ENCODE measurements at places on chromosomes 13 and 19.

DNA sequence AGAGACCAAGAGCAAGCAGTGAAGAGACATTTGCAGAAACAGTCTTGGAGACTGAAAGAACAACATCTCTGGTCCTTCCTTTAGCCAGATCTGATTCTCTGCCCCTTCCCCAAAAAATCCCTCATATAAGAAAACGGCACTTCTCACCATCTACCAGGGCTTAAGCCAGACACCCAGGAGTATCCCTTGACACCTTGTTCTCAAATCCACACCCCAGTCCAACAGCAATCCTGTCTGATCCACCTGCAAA lies 1.7 kb upstream of the PLEKHG2 start:
- DNase-seq, result no peak

GRCh38 chr13:60118696-60119400 lies 44.9 kb downstream of the DIAPH3 start:
- no peak for DNase-seq

DNA sequence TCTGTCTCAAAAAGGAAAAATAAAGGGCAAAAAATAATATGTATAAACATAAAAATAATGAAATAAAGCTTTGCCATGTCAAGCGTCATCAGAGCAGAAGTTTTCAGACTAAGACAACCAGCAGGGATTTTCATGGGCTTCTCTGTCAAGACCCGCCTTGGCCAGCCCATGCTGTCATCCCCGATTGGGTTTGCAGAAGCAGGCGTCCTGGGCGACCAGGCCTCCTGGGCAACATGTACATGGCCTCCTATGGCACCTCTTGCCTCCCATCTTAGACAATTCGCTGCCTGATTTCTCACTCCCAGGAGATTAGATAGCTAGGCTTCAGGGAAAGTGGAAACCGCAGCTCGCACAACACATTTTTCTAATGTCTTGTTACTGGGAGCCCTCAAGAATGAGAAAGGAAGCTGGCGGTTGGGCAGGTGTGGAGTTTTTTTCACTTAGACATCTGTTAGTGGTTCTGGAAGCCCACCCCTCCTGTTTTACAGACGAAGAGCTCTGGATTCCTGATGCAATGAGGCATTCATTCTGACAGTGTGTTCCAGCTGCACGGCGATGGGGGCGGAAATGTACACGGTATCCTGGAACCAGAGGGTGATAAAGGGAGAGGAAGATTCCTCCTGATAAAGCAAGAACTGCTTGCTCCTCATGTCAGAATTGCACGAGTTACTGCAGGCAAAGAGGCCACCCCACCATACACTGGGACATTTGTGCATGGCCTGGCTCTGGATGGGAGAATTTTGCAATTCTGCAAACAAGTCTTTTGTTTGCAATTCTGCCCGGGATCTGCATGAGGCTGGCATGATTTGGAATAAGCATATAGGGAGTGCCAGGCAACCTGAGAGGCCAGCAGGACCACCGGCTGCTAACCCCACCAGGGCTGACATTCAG lies 47.4 kb upstream of the KATNAL1 start:
- DNase-seq, result no peak

DNA sequence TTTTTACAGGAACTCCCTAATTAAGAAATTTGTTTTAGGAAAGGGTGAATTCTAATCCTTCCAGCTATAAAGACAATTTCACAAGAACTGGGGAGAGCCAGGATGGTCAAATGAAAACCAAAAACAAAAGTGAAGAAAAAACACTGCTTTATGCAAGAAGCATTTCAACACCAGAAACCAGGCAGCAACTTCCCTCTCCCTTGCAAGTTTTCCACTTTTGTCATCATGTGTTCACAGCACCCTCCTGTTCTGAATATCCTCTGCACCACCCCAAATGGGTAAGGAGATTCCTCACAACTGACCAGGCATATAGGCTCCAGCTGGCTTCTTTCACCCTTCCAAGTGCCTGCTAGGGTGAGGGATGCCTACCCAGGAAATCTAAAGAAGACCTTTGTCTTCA lies 328.1 kb downstream of the TBC1D4 start:
- DNase-seq, result no peak

GRCh38 chr19:47003611-47004465 lies 15.8 kb upstream of the NPAS1 start:
- DNase-seq, result no peak

- no peak for DNase-seq
Measured at GRCh38 chr19:51123381-51123800, 1.3 kb upstream of the SIGLEC9 start.
